ENCODE measurements at places on chromosomes 5 and 9. TPM values are rescaled to one million over a fixed set of nuclear protein-coding genes. Genes with fewer than 3 reads are reported as not detected.
A peak's percentile ranks its signal among the peaks of the same experiment; 100 is the strongest.

DNA sequence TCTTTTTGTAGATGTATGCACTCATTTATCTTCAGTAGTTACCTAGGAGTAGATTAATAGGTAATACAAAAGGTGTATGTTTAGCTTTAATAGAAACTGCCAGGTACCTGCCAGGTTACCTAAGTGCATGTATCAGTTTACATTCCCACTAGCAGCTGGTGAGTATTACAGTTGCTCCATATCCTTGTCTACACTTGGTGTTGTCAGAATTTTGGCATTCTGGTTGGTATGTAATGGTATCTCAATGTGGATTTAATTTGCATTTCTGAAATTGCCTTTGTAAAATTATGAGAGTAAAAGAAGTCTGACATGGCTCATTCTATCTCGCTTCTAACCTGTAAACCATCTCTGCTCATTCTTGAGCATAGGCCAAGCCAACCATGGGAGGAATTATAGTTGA, 38.3 kb upstream of the SIL1 start:
- DNase-seq: no peak

DNA sequence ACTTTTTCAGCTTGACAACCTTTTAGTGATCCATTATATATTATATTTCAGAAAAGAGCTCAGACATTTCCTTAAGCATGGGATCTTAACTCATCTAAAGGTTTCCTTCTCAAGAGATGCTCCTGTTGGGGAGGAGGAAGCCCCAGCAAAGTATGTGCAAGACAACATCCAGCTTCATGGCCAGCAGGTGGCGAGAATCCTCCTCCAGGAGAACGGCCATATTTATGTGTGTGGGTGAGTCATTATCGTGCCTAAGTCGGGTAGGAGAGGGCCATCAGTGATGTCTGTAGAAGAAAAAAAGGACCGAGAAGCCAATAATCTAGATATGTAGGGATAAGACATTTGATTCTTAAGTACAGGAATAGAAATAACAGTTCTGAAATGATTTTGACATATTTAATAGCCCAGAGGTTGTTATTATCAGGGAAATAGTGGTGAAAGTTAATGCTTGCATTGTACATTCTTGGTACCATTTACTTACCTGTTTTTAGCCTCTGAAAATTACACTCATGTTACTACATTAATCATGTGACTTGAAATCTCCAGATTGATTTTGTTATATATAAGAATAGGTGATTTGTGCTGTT, 28.2 kb downstream of the MTRR start:
- DNase-seq: peak; percentile 72

GRCh38 chr9:2749485-2749884, 32.2 kb downstream of the KCNV2 start:
- DNase-seq: no peak

DNA sequence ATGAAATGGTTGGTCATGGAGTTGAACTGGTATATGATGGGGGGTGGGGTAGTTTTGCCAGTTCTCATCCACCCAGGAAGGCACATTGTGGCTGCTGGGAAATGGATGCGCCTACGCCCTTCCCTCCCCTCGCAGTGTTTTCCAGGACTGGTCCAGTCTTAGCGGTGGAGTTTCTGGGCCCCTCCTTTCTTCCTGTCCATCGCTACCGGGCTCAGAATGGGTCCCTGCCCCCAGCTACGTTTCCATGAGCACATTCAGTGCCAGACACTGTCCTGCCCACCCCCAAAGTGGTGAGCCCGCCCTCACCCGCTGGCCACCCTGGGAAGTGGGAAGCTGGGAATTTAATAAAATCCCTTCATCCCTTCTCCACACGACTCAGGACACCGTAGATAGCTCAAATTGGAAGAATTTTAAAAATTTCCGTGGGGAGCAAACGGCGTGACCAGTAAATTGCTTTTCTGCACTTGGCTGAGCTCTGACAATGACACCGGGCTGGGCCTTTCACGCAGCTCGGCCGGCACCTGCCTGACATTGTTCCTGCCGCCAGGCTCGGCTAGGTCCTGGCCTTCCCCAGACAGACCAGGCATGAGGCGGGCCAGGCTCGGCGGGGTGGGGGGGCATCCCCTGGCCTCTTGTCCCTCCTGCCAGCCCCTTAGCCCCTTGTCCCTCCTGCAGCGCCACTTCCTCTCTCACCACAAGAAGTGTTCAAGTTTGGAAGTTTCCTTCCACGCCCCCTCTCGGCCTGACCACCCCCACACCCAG, 3.6 kb downstream of the FGF18 start:
- DNase-seq: no peak

- DNase-seq: no peak
Measured at GRCh38 chr5:92147266-92147665, 764.1 kb upstream of the ARRDC3 start.

GRCh38 chr9:91017245-91017644, 215.6 kb downstream of the SYK start:
- DNase-seq: no peak

DNA sequence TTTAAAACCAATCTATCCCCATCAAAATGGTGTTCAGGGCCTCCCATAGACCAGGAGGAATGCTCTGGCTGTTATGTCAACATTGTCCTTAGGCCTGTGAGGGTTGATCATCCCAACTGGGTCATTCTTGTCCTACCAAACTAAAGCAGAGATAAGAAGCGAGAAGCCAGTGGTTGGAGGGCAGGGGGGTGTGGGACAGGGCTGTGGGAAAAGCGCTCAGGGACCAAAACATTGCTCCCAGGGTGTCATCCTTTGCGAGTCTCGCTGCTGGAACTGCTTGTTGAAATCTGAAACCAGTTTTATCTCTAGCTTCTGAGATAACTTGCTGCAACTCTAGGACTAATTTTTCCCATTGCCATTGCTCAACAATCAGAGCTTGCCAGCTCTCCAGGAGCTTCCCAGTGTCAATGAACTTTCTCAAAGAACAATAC, 48.1 kb downstream of the SPATA31C2 start:
- no peak for DNase-seq

- no peak for DNase-seq
Measured at GRCh38 chr9:27518006-27518405, 6.1 kb upstream of the IFNK start.

DNA sequence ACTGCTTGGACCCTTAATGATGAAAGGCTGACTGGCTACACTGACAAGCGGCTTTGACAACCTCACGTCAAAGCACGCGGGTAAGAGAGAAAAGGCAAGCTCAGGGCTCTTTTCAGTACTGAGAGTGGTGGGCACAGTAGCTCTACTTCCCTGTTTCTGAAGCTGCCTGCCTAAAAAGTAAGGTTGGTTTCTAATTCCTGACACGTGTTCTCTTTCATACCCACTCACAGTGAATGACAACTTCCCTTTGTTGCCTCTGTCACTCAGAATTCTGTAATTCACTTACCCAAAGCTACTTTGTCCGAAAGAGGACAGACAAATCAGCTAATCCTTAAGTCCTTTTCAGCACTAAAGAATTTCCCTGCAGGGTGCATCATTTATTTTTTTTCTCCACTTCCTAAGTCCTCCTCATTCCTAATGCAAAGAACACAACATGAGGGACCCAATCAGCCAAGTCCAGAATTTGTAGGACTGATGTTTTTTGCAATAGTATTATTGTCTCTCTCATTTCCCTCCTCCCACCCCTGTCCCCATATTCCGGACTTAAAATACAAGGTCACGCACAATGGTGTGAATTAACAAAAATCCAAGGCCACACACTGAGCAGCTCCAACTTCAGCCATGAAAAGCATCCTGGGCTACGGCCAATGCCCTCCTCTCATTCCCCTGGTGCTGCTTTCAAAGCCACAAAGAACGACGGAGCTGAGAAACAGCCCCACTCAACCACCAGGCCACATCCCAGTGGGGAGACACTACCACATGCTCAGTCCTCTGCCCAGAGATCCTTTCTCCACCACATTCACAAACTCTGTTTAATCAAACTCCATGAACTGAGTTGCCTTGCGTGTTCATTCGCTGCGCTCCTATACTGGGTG, 221.0 kb downstream of the TSSK1B start:
- no peak for DNase-seq

- peak; percentile 96 for DNase-seq
Measured at GRCh38 chr5:138449501-138450239, 10.8 kb downstream of the REEP2 start.

DNA sequence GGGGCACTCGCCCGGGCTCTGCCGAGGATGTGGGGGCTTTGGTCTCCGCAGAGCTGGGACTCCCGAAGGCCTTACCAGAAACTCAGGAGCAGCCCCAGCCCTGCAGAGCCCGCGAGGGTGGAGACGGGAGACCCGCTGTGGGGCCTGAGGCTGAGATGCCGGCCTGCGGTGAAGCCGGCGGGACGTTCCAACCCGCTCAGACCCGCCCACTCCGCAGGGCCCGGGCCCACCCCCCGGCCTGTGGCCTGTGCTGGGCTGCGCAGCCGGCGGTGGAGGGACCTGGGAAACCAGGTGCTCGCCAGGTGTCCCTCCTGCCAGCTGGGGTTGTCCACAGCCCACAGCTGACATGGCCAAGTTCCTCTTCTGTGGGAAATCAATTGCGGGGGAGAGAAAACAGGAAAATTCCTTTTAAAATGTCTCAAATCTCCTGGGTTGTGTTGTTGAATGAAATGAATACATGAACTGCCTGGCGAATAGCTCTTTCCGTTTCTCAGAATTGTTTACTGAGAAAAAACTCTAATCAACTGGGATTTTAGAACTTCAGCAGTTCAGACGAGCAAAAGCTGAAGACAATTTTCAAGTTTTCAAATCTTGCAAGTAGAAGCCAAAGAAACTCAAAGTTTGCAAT, 49.0 kb upstream of the IRX4 start:
- no peak for DNase-seq

DNA sequence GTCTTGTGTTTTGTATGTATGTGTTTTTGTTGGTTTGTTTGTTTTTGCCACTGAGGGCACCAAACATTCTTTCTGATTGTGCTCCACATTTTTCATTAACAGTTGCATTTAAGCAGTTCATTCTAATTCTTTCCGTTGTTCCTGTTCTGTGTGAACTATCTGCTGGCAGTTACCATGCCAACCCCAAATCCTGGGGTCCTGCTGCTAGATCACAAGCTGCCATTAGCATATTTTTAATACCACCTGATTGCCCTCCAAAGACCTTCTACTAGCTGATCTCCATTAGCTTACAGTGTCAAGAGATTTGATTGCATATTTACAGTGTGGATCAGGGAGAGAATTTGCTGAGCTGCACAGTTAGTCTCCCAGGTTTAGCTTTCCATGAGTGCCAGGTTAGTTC, 40.6 kb upstream of the STARD4 start:
- DNase-seq: no peak

DNA sequence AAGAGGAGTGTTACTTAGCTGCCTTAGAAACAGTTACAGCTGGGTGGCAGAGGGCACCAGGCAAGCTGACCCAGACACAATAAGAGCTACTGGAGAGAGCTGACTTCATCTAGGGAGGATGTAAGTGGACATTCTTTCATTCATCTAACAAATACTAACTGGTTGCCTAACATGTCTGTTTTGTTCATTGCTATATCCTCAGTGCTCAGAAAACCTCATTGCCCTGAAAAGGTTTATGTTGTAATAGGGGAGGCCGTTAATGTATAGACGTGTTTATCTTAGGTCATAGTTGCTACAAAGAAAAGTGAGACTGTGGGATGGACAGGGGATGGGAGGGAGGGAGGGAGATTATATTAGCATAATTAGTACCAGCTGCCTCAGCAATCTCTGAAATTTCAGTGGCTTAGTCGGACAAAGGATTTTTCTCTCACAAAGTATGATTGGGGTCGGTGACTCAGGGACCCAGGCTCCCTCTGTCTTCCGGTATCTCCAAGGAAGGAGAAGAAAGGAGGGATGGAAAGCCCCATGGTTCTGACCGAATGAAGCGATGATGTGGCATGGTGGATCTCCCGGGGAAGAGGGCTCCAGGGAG, 2.6 kb upstream of the SNX18 start:
- no peak for DNase-seq

- DNase-seq: peak; percentile 12
Measured at GRCh38 chr5:23208959-23209431, 298.4 kb upstream of the PRDM9 start.

DNA sequence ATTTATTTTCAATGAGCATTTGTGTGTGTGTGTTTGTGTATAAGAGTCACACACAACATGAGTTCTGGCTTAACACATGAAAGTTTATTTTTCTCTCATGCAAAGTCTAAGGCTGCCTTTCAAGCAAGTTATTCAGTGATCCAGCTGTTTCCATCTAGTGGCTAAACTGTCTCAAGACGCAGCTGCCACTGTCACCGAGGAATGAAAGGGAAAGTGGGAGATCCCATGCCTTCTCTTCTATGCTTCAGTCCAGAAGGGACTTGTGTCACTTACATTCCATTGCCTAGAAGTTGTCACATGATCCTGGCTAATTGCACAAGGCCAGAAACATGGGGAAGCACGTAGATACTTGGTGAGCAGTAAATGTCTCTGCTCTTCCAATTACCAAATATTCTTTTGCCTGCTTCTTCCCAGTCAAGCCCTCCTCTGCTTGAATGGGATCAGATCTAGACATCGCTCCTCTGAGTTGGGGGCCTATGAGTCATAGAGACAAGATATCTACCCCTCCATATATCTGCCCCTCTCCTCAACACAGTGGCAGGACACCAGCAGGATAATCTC, 30.4 kb upstream of the SLIT3 start:
- DNase-seq: peak; percentile 16

DNA sequence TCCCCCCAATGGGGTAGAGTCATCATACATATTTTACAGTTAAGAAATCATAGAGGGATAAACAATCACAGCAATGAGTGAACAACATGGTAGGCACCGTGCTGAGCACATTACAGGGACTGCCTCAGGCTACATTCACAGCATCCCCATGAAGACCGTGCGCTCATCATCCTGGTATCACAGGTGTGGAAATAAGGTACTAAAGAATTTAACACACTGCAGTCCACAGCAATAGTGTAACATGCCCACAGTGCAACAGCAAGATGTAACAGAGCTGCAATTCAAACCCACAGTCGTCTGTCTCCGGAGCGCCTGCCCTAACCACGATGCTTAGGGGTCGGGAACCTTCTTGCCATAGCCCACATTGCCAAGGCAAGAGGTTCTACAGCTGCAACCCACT, 5.6 kb downstream of the SLIT3 start:
- no peak for DNase-seq

DNA sequence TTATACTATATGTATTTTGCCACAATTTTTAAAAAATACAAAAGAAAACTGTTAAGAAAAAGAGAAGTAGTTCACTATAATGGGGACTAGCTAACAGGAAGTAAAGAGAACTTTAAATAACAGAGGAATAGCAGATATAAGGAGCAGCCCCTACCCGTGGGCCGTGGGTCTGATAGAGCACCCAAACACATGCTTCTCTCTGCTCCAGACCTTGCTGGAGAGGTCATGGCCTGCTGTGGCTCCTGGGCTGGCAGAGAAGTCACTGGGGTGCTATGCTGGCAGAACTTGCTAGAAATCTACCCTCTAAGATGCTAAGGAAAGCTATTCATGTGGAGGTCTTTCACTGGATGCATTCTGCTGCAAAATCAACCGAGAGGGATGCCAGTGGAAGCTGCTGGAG, 10.0 kb upstream of the TNFAIP8 start:
- no peak for DNase-seq

DNA sequence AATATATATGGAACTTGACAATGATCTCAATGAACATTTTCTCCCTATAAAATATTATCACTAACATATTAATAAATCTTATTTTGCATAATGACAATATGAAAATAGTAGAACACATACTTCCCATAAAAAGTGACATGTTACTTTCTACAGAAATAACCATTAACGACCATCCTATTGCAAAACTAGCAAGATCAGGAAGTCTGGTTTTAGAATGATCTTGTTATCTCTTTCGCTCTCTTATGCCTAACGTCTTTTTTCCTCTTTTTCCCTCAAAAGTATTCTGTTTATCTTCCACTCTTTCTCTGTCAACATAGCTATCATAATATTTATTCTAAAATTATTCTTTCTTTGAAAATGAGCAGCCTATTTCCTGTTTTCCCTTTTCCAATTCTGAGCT, 21.6 kb upstream of the C5orf46 start:
- DNase-seq: no peak

SPATA31D3 gene
- polyA plus RNA-seq: not detected

SGCD gene
- polyA plus RNA-seq: 9.0 TPM

FRRS1L gene
- 0.54 TPM for polyA plus RNA-seq

SIL1 gene
- 23.0 TPM for polyA plus RNA-seq
